ENCODE measurements at places on chromosomes 5 and 9.

DNA sequence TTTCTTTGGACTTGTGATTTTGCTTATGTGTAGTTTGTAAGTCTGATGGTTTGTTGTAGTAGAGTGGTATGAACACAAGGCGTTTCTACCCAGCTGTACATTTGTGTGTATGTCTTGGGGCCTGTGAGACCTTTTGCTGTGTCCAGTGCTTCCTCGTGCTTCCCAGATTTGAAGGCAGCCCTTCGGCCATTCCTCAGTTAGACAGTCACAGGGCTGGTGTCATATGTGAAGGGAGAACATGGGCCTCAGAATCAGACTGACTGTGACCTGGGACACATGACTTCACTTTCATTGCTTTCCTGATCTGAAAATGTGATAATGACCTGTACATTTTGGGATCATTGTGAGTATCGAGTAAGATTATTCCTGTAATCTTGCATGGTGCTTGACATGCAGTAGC lies 140.0 kb downstream of the TRIO start:
- no peak overlapping the region for H3K4me3 ChIP-seq
- no peaks in the 10 kb centered on the region for H3K27me3 ChIP-seq
- DNase-seq: no peak
- no peak overlapping the region for H3K27ac ChIP-seq
- H3K36me3 ChIP-seq: peaks cover 2% of the 10 kb centered on the region

- H3K27me3 ChIP-seq: no peaks in the 10 kb centered on the region
- no peak overlapping the region for H3K27ac ChIP-seq
- no peaks in the 10 kb centered on the region for H3K4me1 ChIP-seq
Measured at GRCh38 chr9:2928411-2928810, 84.5 kb upstream of the PUM3 start.

GRCh38 chr5:98248949-98249348 lies 524.5 kb upstream of the RGMB start:
- no peak overlapping the region for H3K27ac ChIP-seq
- no peaks in the 10 kb centered on the region for H3K27me3 ChIP-seq
- no peaks in the 10 kb centered on the region for H3K36me3 ChIP-seq

- no peak for DNase-seq
- H3K4me3 ChIP-seq: no peak overlapping the region
- H3K4me1 ChIP-seq: peaks cover 4% of the 10 kb centered on the region
- H3K27me3 ChIP-seq: no peaks in the 10 kb centered on the region
- H3K27ac ChIP-seq: no peak overlapping the region
Measured at GRCh38 chr5:43485406-43485805, 1.7 kb upstream of the TMEM267 start.

DNA sequence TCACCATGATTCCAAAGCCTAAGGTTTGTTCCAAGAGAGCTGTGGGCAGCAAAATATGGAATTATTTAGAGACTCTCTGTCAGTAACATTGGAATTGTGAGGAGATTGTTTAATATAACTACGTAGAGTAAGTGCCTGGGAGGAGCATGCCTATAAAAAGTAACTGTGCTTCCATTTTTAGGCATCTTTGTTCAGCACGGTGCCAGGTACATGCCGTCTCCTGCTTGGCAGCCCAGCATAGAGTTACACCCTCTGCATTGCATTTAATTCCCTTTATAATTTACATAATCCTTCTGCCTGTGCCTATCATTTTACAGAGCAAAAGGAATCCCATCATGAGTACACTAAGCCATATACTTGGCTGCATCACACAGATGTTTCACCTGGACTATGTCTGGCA lies 32.1 kb upstream of the ALDH1A1 start:
- no peaks in the 10 kb centered on the region for H3K4me1 ChIP-seq
- no peaks in the 10 kb centered on the region for H3K27me3 ChIP-seq
- H3K36me3 ChIP-seq: no peaks in the 10 kb centered on the region

DNA sequence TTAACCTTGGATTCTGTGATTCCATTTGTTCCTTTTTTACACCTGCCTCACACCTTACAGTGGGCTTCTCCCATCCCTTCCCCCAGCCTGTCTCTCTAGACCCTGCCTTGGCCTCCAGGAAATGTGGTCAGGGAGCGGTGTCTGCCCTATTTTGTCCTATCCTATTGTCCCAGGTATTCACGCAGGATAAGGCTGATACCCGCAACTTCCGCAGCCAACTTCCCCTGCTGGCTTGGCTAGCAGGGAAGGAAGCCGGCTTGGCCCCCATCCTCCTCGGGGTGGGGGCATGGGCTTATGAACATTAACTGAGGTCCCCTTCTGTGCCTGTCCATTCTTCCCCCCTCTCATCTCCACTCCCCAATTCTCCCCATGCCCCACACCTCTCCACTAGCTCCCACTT lies 3.5 kb downstream of the CSF1R start:
- H3K27ac ChIP-seq: no peak overlapping the region
- peaks cover 15% of the 10 kb centered on the region for H3K27me3 ChIP-seq
- no peak overlapping the region for H3K4me3 ChIP-seq
- H3K36me3 ChIP-seq: no peaks in the 10 kb centered on the region
- DNase-seq: no peak

DNA sequence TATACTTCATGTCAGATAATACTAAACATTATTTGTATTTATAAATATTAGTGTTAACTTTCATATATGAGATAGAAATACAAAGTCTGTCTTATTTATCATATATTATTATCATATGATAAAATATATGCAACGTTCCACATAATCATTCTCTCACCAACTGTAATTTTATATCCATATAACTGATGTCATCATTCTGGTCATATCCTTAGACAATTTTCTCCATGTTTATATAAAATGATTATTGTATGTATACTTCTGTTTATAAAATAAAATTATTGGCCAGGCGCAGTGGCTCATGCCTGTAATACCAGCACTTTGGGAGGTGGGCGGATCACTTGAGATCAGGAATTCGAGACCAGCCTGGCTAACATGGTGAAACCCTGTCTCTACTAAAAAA lies 2007.1 kb downstream of the EFNA5 start:
- H3K4me3 ChIP-seq: no peak overlapping the region
- no peaks in the 10 kb centered on the region for H3K27me3 ChIP-seq
- DNase-seq: no peak
- no peaks in the 10 kb centered on the region for H3K4me1 ChIP-seq
- no peak overlapping the region for H3K27ac ChIP-seq

DNA sequence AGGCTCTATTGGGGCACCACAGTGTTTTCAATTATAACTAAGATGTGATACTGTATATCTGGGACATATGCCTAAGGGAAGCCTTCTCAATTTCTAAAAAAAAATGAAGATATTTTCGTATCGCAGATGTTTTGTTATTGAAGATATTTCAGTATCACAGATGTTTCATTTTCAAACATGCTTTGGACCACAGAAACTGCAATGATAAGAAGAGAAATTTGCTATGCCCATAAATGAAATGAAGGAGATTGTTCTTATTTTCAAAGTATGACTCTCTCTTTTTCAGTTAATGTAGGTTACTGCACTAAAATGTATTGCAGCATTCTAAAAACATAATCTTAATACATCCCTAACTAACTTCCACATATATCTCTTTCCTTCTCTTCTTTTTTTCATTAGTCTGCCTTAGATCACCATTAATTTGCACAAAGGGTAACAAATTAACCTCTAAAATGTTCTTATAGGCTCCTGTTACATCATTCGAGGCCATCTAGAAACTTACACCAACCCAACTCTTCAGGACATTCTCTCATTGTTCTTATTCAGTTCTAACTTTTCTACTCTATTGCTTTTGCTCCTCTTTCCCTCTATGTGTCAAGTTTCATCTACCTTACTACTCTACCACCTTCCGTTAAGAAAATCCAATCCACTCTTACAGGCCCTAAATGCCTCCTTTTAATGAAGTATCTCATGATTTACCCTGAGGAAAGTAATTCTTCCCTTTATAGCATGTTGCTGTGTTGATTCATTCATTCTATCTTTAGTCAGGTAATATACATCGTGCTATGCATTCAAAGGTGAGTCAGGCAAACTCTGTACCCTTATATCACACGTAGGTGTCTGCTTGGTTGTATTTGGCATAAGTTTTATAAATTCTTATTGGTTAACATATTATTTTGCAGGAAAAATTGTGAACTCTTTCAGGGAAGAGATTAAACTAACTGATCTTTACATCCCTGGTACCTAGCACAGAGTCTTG lies 70.5 kb downstream of the ST8SIA4 start:
- no peak overlapping the region for H3K27ac ChIP-seq
- no peaks in the 10 kb centered on the region for H3K36me3 ChIP-seq
- H3K4me3 ChIP-seq: no peak overlapping the region
- peaks cover 8% of the 10 kb centered on the region for H3K4me1 ChIP-seq
- no peak for DNase-seq
- H3K27me3 ChIP-seq: no peaks in the 10 kb centered on the region

GRCh38 chr5:151829370-151829769 lies 57.6 kb downstream of the G3BP1 start:
- no peak overlapping the region for H3K4me3 ChIP-seq
- no peak overlapping the region for H3K27ac ChIP-seq
- H3K36me3 ChIP-seq: no peaks in the 10 kb centered on the region

GRCh38 chr9:127437497-127438264 lies 13.5 kb downstream of the ZNF79 start:
- H3K4me3 ChIP-seq: no peak overlapping the region
- DNase-seq: no peak
- no peaks in the 10 kb centered on the region for H3K27me3 ChIP-seq
- no peaks in the 10 kb centered on the region for H3K4me1 ChIP-seq

- peaks cover 17% of the 10 kb centered on the region for H3K36me3 ChIP-seq
- no peak overlapping the region for H3K4me3 ChIP-seq
- no peak overlapping the region for H3K27ac ChIP-seq
- H3K27me3 ChIP-seq: no peaks in the 10 kb centered on the region
- DNase-seq: no peak
Measured at GRCh38 chr9:129904734-129905133, 69.5 kb downstream of the USP20 start.

DNA sequence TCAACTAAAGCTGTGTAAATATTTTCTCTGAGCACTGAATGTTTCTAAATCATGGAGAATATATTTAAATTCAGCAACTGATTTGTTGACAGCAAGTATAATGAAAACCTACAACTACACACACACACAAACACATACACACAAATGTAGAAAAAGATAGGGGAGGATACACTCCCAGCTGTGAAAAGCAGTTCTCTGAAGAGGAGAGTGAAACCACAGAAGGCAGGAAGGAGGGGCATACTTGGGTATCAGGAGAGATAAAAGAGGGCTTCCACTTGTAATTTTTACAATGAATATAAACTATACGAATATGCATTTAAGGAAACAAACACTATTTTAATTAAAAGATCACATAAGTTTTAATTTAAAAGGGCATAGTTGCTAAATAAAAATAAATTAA lies 227.8 kb upstream of the SLC24A2 start:
- no peaks in the 10 kb centered on the region for H3K36me3 ChIP-seq
- no peaks in the 10 kb centered on the region for H3K27me3 ChIP-seq
- no peak overlapping the region for H3K27ac ChIP-seq
- H3K4me1 ChIP-seq: no peaks in the 10 kb centered on the region
- DNase-seq: no peak

GRCh38 chr9:128271112-128271511 lies 4.7 kb downstream of the GOLGA2 start:
- H3K4me3 ChIP-seq: no peak overlapping the region
- no peak for DNase-seq
- H3K27ac ChIP-seq: no peak overlapping the region

- no peak for DNase-seq
- H3K27ac ChIP-seq: no peak overlapping the region
- H3K36me3 ChIP-seq: no peaks in the 10 kb centered on the region
- no peaks in the 10 kb centered on the region for H3K4me1 ChIP-seq
- H3K27me3 ChIP-seq: no peaks in the 10 kb centered on the region
- H3K4me3 ChIP-seq: no peak overlapping the region
Measured at GRCh38 chr5:28896949-28897348, 1858.6 kb upstream of the CDH9 start.

DNA sequence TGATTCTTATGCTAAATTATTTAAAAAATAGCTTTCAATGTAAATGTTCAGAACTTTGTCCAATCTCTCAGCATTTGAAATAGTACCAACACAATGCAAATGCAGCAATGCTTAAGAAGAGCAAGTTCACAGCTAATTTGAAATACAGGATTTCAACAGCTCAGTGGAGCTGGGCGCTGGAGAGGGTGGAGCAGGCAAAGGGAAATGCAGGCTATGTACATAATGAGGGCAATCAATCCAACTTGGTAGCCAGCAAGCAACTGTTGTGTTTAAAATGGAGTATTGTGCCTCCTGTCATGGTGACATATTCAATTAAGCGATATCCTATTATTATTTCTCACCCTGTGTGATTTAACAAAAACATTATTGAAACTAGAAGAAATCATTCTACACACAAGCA lies 568.8 kb downstream of the PSAT1 start:
- no peaks in the 10 kb centered on the region for H3K36me3 ChIP-seq
- no peaks in the 10 kb centered on the region for H3K4me1 ChIP-seq
- H3K4me3 ChIP-seq: no peak overlapping the region
- no peaks in the 10 kb centered on the region for H3K27me3 ChIP-seq
- DNase-seq: no peak
- no peak overlapping the region for H3K27ac ChIP-seq

DNA sequence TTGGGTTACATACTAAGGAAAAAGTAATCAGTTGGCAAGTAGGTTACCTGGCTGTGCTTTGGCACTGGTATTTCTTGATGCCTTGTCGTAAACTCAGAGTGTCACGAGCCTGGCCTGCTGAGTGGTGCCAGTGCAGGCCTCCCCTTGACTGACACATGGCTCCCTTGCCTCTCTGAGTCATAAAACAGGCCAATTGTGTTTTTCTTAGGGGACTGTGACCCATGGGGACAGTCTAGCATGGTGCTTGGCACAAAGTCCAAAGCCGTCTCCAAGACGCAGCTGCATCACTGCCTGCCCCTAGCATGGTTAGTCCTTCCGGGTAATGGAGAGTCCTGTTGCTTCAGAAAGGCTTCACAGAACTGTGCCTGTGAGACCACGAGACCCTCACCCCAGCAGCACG lies 132.5 kb downstream of the MVB12B start:
- no peak overlapping the region for H3K27ac ChIP-seq
- no peaks in the 10 kb centered on the region for H3K4me1 ChIP-seq
- no peak overlapping the region for H3K4me3 ChIP-seq

DNA sequence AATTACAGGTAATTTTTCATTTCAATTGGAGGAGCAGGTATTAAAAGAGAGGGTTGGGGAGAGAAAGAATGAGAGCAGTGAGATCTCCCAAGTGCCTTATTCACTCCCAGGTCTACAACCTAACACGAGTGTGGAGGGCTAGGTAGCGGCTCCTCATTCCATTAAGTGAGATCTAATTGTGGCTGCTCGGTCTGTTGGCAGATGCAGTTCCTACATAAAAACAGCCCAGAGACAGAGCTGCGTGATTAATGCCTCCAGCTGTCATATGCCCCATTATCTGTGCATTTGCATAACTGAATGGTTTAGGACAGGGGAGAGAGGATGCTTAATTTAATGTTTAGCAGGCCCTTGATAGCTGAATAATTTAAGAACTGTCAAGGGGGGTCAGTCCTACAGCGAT lies 100.5 kb downstream of the PSAT1 start:
- no peak overlapping the region for H3K4me3 ChIP-seq
- DNase-seq: peak; percentile 17
- H3K36me3 ChIP-seq: no peaks in the 10 kb centered on the region
- no peaks in the 10 kb centered on the region for H3K4me1 ChIP-seq
- H3K27me3 ChIP-seq: no peaks in the 10 kb centered on the region

- no peak overlapping the region for H3K27ac ChIP-seq
- H3K4me1 ChIP-seq: no peaks in the 10 kb centered on the region
- no peak for DNase-seq
- no peak overlapping the region for H3K4me3 ChIP-seq
- no peaks in the 10 kb centered on the region for H3K27me3 ChIP-seq
- no peaks in the 10 kb centered on the region for H3K36me3 ChIP-seq
Measured at GRCh38 chr9:73294336-73294735, 142.7 kb downstream of the ANXA1 start.

GRCh38 chr5:64163746-64164145 lies 1.9 kb upstream of the RNF180 start:
- H3K36me3 ChIP-seq: no peaks in the 10 kb centered on the region
- no peaks in the 10 kb centered on the region for H3K27me3 ChIP-seq
- no peak overlapping the region for H3K27ac ChIP-seq
- DNase-seq: no peak
